ENCODE measurements at places on chromosomes 4 and X.

DNA sequence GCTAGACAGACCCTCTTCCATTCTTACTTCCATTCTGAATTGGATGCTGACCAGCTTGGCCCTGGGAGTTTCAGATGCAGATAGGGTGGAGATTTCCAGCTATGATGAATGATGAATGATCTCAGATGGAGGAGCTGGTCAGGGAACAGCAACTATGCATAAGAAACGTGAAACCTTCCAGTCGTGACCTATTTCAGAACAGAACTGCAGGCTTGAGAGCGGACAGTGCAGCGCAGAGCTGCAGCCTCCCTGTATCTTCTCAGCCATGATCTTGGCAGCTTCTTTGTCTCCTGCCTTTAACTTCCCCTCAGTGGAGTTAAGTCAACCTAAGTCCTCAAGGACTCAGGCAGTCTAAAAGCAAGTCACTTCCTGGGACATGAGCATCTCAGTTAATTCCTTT lies 43.3 kb upstream of the HAND2 start:
- DNase-seq: no peak

DNA sequence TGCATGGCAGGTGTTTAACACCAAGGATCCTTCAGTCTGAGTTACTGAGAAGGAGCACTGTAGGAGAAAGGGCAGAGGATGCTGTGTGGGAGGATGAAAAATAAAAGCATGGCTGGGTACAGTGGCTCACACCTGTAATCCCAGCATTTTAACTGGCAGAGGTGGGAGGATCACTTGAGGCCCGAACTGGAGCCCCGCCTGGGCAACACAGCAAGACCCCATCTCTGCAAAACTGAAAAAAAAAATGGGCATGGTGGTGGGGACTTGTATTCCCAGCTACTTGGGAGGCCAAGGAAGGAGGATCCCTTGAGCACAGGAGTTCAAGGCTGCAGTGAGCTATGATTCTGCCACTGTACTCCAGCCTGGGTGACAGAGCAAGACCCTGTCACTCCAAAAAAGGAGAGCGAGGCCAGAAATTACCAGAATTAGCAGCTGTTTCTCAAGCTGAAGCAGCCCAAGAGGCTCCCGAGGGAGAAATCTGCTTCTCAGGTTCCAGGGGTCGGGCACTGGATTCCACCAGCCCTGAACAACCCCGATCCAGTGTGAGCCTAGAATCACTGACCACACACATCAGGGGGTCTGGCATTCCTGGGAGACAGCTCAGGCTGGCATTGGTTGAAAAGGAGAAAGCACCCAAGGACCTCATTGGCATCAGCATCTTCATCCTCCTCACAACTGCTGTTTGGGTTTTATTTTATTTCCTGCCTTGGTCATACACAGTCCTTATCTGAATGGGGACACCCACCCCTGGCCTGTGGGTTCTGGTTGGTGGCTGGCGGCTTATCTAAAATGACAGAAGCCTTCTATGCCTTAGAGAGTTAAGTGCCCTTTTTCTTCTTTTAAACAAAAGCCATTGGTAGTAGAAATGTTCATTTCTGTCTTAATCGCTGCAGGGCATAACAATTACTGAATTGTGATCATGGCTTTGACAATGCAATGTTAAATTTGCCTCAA lies 66.3 kb upstream of the TRIM2 start:
- peak; percentile 54 for DNase-seq

GRCh38 chrX:41152221-41152620 lies 67.0 kb downstream of the USP9X start:
- DNase-seq: no peak

DNA sequence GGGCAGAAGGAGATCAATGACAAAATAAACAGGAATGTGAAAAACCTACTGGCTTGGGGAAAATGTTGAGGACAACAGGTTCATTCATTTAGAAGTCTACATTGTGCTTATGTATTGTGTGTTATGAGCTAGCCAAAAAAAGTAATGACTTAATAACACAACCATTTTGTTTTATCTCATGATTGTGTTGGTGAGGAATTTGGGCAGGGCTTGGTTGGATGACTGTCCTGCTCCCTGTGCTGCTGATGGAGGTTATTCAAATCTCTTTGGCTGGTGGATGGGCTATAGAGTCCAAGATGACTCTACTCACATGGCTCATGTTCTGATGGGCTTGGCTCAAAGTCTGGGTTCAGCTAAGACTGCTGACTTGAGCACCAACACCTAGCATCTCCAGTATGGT lies 116.3 kb downstream of the HS3ST1 start:
- DNase-seq: no peak

DNA sequence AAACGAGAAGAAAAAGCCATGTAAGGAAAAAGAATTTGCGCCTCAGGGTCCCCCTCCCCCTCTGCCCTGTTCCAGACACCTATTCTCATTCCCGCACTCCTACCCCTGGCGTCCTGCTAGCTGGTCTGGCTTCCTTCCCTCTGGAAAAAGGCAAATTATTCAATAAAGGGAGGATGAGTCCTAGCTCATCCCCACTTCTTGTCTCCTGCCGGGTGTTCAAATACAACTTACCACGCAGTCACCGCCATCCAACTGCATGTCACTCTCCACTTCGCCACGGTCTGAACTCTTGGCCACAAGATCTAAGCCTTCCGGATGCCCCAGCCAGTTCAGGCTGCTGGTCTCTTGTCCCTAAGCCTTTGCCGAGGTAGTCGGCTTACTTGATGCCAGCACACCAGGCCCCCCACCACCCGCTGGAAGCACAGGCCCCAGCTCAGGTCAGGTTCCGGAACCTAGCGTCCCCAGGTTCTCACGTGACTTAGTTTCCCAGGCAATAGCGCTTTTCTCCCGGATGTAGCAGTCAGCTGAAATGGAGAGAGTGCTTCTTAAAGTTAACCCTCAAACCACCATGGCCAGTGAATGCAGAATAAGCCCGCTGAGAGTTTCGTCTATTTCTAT lies 209.6 kb upstream of the SPIN4 start:
- peak; percentile 68 for DNase-seq

DNA sequence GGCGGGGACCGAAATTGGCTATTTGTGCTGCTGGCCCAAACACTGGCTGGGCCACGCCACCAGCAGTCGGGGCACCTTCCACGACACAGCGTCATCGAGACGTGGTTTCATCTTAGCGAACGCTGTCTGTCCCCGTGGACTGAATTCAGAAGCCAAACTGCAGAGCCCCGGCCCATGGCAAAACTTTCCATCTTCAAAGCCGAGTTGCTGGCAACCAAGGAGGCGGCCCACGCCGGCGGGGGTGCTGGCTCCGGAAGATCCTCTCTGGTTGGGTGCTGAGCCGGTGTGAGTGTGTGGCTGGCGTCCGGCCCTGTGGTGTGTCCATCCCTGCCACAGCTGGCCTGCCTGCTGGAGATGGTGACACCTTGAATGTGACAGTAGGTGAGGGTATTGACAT lies 96.6 kb upstream of the ADRA2C start:
- no peak for DNase-seq

DNA sequence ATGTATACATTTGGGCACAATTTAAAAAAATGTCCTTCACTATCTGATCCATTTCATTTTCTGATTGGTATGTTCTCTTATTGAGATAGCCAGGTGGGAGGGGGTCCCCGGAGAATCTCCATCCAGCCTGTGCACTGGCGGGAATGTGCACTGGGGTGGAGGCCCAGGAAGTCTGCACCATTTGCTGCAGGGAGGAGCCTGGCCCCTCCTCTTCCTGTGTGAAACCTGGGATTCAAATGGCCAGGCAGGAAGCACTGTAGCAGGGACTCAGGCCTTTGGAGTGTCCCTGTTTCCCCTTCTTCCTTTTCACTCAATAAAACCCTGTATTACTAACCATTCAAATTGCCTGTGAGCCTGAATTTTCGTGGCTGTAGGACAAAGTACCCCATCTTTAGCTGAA lies 44.3 kb downstream of the GPRIN3 start:
- DNase-seq: no peak
